ENCODE measurements at places on chromosomes 5 and 9. TPM values are rescaled to one million over a fixed set of nuclear protein-coding genes. Genes with fewer than 3 reads are reported as not detected.

The CAMSAP1 gene
- 12.4 TPM for total RNA-seq

The CDH12 gene
- not detected for total RNA-seq

The SLC34A3 gene
- not detected for total RNA-seq

The PIGO gene
- 17.4 TPM for total RNA-seq

The COL5A1 gene
- 897 TPM for total RNA-seq

The IL13 gene
- total RNA-seq: not detected

The PHF24 gene
- not detected for total RNA-seq

The RNF183 gene
- total RNA-seq: not detected

The PKD2L2 gene
- total RNA-seq: not detected

The PCDHA4 gene
- total RNA-seq: not detected

The ELOVL7 gene
- total RNA-seq: not detected

The TRIM36 gene
- total RNA-seq: 0.13 TPM

The NTRK2 gene
- total RNA-seq: not detected

The SPATA31C2 gene
- total RNA-seq: not detected

The PCDHGC3 gene
- 53.1 TPM for total RNA-seq

The ARHGEF39 gene
- total RNA-seq: 2.1 TPM

The PCDHGB2 gene
- total RNA-seq: 2.5 TPM

The SAXO1 gene
- not detected for total RNA-seq

The GLDC gene
- total RNA-seq: 0.11 TPM

The TAF1L gene
- total RNA-seq: not detected

The MLANA gene
- total RNA-seq: not detected

The DMRT3 gene
- not detected for total RNA-seq

The SPINK13 gene
- not detected for total RNA-seq

The MAMDC2 gene
- total RNA-seq: not detected

The EFNA5 gene
- total RNA-seq: not detected
